Fibroblast of villous mesenchyme (primary cell): ENCODE measurements at places on chromosomes 2 and 18. TPM values are rescaled to one million over a fixed set of nuclear protein-coding genes. Genes with fewer than 3 reads are reported as not detected.

Gene CMPK2
- 1.7 and 1.9 TPM in 2 replicates for total RNA-seq

Gene IL36RN
- total RNA-seq, result not detected in 2 replicates

Gene SPHKAP
- under 0.01 TPM in 1 of 2 replicates, not detected in the other for total RNA-seq

Gene PIEZO2
- total RNA-seq, result 1.7 and 4.5 TPM in 2 replicates

Gene UGT1A1
- total RNA-seq, result not detected in 2 replicates

Gene POTEI
- under 0.01 TPM in 1 of 2 replicates, not detected in the other for total RNA-seq

Gene CCDC68
- 3.5 and 9.1 TPM in 2 replicates for total RNA-seq

Gene KCNJ13
- total RNA-seq, result not detected in 2 replicates
